ENCODE measurements at places on chromosomes 7 and 10. TPM values are rescaled to one million over a fixed set of nuclear protein-coding genes. Genes with fewer than 3 reads are reported as not detected.

Gene RPEL1
- not detected for total RNA-seq

Gene IGFBP3
- 768 TPM for total RNA-seq

Gene FAM25A
- not detected for total RNA-seq

Gene AKR1C4
- not detected for total RNA-seq

Gene NPSR1
- total RNA-seq = not detected
